ENCODE measurements at places on chromosomes 11 and 22. TPM values are rescaled to one million over a fixed set of nuclear protein-coding genes. Genes with fewer than 3 reads are reported as not detected.

DNA sequence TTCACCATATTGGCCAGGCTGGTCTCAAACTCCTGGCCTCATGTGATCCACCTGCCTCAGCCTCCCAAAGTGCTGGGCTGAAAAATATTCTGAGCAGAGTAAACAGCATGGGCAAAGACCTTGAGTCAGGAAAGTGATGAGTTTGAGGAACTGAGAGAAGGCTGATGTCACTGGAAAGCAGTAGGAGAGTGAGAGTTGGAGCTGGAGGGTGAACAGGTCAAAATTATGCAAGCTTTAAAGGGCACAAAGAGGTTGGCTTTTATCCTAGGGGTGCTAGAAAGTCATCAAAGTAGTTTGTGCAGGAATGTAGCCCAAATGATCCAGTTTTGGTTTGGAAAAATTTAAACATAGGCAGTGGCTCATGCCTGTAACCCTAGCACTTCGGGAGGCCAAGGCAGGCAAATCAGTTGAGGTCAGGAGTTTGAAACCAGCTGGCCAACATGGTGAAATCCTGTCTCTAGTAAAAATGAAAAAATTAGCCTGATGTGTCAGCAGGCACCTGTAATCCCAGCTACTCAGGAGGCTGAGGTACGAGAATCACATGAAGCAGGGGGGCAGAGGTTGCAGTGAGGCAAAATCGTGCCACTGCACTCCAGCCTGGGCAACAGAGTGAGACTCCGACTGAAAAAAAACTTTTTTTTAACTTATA, 44.7 kb upstream of the CXCR5 start:
- peak; percentile 47 for DNase-seq

DNA sequence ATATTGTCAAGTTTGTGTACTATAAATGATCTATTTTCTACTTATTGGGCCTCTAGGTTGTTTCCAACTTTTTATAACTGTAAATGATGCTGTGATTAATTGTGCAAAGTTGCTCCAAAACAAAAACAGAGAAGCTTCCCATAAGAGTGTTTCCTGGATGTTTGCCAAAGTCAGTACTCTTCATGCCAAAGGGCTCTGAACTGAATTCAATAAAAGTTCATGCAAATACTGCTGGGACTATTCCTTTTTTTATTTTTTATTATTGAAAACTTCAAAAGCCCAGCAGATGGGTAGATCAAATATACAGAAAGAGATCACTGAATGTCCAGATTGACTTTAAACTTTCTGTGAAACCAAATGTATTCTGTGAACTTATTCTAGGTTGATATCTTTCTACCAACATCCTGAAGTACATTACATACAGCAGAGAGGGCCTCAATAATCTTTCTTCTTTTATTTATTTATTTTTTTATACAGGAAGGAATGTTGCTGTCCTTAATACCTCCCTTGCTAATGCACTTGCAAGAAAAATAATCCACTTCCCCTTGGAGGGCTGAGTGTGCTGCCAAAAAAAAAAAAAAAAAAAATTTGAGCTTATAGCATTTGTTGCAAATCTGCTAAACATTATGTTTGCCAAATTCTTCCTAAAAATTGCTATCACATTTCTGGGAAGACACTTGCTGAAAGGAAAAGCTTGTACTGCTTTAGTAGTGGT, 53.0 kb downstream of the CTSC start:
- no peak for DNase-seq

GRCh38 chr11:113160808-113161124, 153.6 kb upstream of the TTC12 start:
- DNase-seq = no peak

PMM1 gene
- 17.8 TPM for polyA plus RNA-seq

DNA sequence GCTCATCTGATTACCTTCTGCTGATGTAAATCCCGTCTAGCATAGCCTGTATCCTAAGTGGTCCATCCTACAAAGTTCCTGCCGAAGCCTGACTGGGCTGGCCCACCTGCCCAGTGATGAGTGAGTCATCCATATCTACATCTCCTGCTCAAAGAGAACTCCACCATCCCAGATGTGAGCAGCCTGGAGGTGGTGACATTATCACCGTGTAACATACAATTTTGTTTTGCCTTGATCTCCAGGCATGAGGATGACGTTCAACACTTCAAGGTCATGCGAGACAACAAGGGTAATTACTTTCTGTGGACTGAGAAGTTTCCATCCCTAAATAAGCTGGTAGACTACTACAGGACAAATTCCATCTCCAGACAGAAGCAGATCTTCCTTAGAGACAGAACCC, 5.6 kb downstream of the TMA7B start:
- no peak for DNase-seq

DNA sequence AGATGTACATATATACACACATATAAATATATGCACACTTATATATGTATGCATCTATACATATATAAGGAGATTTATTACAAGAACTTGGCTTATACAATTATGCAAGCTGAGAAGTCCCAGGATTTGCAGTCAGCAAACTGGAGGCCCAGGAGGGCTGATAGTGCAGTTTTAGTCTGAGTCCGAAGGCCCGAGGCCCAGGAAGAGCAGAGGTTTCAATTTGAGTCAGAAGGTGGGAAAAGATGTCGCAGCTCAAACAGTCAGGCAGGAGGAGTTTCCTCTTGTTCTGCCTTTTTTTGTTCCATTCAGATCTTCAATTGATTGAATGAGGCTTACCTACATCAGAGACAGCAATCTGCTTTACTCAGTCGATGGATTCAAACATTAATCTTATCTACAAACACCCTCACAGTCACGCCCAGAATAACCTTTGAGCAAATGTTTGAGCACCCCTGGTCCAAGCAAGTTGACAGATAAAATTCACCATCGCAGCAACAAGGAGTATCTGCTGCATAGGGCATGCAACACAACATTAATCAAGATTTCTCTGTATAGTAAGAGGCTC, 4.0 kb upstream of the SGSM1 start:
- DNase-seq = no peak

GRCh38 chr22:20829491-20830134, 29.0 kb downstream of the PI4KA start:
- no peak for DNase-seq

GRCh38 chr11:41281131-41281742, 178.2 kb downstream of the LRRC4C start:
- no peak for DNase-seq

DNA sequence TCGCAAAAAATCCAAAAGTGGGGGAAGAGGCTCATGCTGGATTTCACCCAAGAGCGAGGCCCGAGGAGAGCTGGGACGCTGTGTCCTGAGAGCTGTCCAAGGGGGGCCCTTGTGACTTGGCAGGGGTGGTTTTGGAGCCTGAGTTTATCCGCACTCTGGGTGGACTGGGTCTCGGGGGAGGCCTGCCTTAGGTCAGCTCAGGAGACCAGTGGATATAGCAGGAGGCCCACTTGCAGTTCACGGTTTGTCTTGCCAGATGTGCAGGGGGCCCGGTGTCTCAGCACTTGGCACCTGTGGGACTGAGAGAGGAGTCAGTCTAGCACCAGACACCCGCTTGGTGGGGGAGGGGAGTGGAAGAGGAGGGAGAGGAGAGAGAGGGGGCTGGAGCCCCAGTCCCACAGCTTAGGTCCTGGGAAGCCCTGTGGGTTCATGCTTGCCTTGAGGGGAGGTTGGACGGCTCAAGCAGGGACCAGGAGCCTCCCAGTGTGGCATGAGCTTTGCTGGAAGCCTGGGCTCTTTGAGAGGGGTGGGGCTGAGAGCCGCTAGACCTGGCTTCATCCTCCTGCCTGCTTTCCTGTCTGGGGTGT, 33.4 kb downstream of the PARVB start:
- no peak for DNase-seq

LRP4 gene
- polyA plus RNA-seq = not detected

GRCh38 chr11:66454247-66454646, 12.5 kb upstream of the PELI3 start:
- no peak for DNase-seq

MYEOV gene
- 0.25 TPM for polyA plus RNA-seq

AGBL2 gene
- polyA plus RNA-seq = 4.0 TPM

- no peak for DNase-seq
These were observed 23.0 kb downstream of the KCNE3 start for GRCh38 chr11:74444173-74444826.

CDC42EP1 gene
- 0.26 TPM for polyA plus RNA-seq

- DNase-seq = no peak
These were observed 2.9 kb upstream of the ABCC8 start for GRCh38 chr11:17479284-17480214.

ROM1 gene
- polyA plus RNA-seq = not detected

- no peak for DNase-seq
These were observed 6.1 kb downstream of the HEPHL1 start for GRCh38 chr11:94027210-94027609.

DEPDC7 gene
- not detected for polyA plus RNA-seq

OR4C45 gene
- polyA plus RNA-seq = not detected

- no peak for DNase-seq
These were observed 22.1 kb downstream of the CD44 start for GRCh38 chr11:35160902-35161597.

Data from naive B cell (primary cell).